DMS79 (cell line): ENCODE measurements at places on chromosomes 11 and 22.

DNA sequence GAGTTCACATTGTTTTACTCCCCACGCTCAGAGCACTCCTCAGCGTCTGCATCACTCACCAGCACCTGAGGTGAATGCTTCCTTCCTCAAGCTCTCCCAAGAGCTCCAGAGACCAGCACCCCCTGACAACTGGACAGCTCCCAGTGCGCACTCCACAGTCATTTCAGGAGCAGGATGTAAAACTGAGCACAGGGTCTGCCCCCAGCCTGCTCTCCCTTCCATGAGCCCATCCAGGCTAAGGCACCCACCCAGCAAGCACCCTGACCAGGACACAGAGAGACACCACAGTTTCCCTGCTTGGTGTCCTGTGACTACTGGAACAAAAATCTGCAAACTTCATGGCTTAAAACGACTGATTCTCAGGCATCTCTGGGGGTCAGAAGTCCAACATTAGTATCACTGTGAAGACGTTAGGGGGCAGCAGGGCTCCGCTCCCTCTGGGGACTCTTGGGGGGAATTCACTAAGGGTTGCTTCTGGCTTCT is 3.3 kb downstream of the SCGB1D2 start:
- no peak for DNase-seq

DNA sequence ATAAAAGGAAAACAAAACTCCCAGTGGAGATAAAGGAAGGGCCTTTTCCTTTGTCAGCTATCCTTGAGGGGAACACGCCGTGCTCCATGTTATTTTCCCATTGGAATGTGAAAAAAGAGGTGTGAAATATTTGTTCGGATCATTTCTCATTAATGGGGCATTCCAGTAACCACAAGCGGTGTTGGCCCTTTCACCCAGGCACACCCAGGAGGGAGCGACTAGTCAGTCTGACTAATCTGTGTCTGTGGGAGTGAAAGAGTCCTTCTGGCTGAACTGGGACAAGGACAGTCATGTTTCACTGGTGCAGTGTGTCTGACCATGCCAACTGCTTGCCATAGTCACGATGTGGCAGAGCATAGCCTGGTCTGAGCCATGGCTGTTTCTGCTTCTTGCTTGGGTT is 13.0 kb upstream of the MYEOV start:
- no peak for DNase-seq

DNA sequence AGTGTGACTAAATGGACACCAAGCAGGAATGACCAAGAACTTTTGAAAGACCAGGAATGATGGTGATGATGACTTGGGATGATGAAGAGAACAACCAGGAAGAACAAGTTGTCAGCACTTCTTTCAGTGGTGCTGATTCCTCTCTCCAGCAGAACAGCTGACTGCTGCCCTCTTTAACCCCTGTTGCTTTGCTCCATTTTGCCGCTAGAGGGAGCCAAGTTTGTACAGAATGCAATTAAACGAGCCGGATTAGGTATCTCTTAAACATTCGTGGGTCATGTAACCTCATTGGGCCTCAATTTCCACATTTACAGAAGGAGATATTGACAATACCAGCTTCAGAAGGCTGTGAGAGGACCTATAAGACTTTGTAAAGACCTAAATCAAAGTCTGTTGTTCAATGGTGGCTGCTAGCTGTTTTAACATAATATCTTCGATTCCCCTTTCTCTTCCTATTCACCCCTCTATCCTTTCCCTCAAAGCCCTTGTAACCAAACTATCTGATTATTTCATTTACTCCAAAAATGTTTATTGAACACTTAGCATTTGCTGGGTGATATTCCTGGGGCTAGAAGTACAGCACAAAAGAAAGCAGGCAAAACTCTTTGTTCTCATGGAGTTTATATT is 1.9 kb downstream of the OR4S1 start:
- no peak for DNase-seq

GRCh38 chr11:15815246-15816195 is 540.8 kb downstream of the SOX6 start:
- DNase-seq, result no peak

GRCh38 chr11:19730373-19730772 is 17.7 kb downstream of the NAV2 start:
- DNase-seq, result no peak

- DNase-seq, result peak; percentile 19
Measured at GRCh38 chr11:46277622-46278386, at the start of gene CREB3L1. Gene CREB3L1, plus strand, starts transcription at chr11:46277662. Its CDS starts 450 bp downstream, at chr11:46278112.

- DNase-seq, result no peak
Measured at GRCh38 chr22:20847318-20847822, 11.2 kb downstream of the PI4KA start.
